ENCODE measurements at places on chromosomes 12 and 14.

DNA sequence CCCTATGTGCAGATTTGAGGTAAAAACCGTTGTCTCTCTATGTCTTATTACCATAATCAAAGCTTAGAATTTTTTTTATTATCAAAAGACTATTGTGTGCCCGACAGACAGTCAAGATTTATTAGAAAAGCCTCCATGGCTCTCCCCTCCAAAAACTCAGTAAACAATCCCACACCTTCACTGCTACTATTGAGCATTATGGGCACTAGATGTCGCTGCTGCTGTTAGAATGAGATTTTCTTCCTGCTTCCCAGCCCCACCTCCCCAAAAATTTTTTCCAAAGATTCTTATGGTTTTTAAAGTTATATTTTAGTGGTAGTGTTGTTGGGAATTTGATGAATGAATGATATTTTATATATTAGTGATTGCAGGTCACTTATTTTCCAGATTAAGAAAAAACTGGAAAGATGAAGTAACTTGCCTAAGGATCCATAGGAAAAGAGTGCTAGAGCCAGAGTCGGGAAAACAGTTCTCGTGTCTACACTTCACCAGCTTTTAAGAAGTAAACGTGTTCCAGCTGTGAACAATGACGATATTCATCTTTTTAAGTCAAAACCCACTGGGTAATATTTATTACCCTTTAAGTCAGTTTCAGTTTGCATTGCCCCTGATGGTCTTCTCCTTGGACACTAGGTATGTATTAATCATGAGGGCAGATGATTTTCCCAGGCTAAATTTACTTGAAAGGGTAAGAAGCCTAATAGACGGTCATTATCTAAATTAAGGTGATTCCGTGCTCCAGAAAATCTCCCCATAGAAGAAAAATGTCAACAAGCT, 12.2 kb upstream of the FOXG1 start:
- DNase-seq = peak; percentile 90

- DNase-seq = no peak
These were observed 224.4 kb downstream of the SPTSSA start for GRCh38 chr14:34237677-34238076.

DNA sequence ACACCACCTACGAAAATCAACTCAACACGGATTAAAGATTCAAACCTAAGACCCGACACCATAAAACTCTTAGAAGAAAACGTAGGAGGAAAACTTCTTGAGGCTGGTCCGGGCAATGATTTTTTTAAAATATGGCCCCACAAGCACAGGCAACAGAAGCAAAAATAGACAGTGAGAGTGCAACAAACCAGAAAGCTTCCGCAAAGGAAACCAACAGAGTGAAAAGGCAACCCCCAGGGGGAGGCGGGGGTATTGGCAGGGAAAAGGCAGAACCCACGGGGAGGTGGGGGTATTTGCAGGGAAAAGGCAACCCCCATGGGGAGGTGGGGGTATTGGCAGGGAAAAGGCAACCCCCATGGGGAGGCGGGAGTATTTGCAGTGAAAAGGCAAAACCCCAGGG, 20.5 kb upstream of the FBRSL1 start:
- DNase-seq = no peak

DNA sequence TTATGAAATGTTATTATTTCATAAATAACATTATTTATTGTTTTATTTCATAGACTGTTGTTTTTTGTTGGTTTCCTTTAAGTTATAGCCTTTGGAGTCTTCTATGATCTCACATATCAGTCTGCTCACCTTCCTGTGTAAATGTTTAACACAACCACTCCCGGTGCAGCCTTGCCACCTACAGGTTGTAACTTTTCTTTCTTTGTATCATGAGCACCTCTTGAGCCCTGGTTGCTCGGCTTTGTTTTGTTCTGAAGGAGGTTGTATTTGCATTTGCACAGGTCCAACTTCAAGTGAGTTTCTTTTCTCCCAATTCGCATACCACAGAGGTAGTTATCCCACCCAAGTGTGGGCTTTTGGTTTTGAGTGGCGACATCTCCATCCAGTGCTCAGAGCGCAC, 121.4 kb downstream of the SLC15A4 start:
- DNase-seq = no peak

- DNase-seq = no peak
These were observed 43.0 kb downstream of the AREL1 start for GRCh38 chr14:74669846-74670245.

GRCh38 chr12:15592934-15593333, 196.3 kb downstream of the EPS8 start:
- peak; percentile 77 for DNase-seq

DNA sequence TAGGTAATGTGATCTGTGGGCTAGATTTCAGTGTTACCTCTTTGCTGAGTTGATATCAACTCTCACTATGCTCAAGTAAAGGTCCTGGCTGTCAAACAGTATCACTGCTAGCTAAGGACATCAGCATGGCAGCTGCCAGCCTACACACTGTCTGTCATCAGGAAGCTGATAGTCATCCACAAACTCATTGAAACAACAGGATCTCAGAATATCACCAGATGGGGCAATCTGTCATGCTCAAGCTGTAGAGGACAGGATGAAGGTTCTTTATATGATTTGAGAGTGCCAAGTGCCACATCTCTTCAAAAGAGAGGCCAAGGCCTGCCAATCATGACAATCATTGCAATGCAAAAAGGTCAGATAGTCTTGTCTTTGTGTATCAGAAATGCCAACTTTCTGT, 811.5 kb upstream of the SEL1L start:
- DNase-seq = no peak

GRCh38 chr12:4621511-4621910, 27.3 kb downstream of the AKAP3 start:
- DNase-seq = no peak

DNA sequence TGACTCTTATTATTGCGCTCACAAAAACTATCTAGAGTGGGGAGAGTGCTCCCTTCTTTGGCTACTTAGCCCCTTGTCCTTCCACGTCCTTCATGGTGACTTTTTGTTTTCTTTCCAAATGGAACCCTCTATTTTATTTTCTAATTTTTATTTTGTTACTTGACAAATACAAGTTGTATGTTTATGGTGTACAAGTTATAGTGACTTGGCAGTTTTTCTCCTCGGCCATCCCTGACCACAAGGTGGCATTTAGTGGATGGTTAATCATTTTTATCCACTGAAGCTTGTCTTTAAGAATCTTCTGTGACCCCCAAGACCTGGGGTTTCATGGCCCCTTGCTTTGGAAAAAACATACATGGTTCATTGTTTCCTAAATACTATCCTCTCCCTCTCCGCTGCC, 70.1 kb downstream of the NKX2-1 start:
- no peak for DNase-seq

GRCh38 chr12:10033783-10034545, 3.5 kb downstream of the CLEC9A start:
- no peak for DNase-seq

DNA sequence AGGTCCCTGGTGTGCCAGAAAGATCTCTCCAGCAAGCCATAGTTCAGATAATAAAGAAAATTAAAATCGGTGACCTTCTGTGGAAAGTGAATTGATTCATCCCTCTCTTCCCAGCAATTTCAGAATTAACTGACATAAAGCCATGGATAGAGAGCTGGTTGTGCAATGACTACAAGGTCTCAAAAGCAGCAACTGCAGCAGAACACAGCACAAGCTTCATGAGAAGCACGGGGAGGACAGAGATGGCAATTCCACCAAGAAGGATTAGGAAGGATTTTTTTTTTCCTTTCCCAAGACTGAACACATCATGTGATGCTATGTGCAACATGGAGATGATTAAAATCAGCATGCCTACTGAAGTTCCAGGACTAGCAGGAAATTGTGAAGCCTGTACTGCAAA, 154.9 kb upstream of the PLEKHG7 start:
- DNase-seq = no peak

GRCh38 chr14:71289536-71289935, 382.3 kb downstream of the PCNX1 start:
- DNase-seq = no peak

DNA sequence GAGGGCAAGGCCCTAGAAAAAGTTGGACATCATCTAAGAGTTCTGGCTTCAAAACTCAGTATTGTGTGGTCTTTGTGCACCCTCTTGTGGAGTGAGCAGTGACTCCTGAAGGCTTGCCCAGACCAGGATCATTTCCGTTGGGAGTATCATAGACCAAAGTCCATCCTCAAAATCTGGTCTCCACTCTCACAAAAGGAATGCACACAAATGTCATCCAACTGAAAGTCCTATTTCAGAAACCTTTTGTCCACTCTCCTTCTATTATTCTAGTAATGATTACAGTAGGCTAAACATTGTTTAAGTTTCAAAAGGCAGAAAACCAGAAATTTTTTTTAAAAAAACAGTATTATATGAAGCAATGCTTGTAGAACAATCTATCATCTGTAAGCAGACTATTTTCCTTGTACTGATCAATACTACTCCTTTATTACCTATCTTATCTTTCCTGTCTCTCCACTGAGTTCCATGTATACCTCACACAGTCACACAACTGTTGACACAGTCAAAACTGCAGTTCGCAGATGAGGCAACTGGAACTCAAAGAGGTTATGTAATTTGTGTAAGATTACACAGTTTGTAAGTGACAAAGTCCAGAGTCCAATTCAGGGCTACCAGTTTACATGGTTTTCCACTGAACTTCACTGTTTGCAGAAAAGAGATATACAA, 41.4 kb downstream of the COX16 start:
- peak; percentile 50 for DNase-seq

DNA sequence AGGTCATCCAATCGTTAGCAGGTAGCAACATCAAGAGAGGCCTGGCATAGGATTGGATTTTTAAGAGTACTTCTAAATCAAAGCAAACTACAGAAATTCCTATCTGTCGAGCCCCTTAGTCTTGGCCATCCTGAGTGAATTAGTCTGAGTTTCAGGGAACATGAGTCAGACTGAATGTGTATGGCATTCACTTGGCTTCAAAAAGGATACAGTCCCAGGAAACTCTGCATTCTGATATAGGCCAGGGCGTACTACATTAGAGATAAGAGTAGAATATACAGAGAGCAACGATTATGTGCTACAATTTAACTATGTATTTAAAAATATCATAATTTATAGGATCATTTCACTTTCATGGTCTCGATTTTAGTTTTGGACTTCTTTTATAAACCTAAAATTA, 242.2 kb downstream of the SOX5 start:
- DNase-seq = no peak

- no peak for DNase-seq
These were observed 147.9 kb upstream of the SEL1L start for GRCh38 chr14:81681541-81681940.

GRCh38 chr12:93208011-93208410, 169.7 kb upstream of the NUDT4 start:
- DNase-seq = no peak

GRCh38 chr12:115870021-115870420, 407.5 kb downstream of the MED13L start:
- DNase-seq = no peak

DNA sequence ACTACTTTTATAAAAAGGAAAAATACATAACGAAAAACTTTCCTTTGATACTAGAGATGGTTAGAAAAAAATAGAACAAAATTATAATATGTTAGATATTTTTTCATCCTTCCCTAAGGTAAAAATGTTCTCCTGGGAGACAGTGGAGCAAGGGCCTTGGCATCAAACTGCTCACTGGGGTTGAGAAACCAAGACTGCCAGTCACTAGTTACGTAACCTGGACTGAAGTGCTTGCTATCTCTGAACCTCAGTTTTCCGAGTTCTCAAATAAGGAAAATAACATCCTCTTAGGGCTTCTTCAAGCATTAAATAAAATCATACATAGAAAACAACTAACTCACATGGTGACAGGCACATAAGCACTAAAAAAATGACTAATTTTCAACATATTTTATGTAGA, 48.2 kb upstream of the FRMD6 start:
- DNase-seq = no peak

DNA sequence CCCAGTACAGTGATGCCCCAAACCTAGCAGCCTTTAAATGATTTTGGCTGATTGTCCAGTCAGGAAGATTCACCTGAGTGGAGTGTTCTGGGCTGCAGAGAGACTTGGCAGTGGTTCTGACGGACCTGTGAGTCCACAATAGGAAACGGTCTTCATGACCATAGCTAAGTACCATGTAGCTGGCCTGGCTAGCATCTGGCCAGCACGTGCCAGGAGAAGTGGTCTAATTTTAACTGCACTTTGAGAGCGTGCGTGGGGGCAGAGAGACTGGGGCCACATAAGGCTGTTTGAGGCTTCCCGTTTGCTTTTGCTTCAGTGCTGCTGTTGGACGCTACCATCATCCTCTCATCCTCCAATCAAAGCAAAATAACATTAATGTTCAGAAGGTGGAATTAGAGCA, 54.7 kb downstream of the PPM1A start:
- no peak for DNase-seq

GRCh38 chr14:64689289-64689688, 14.9 kb upstream of the PLEKHG3 start:
- DNase-seq = no peak

DNA sequence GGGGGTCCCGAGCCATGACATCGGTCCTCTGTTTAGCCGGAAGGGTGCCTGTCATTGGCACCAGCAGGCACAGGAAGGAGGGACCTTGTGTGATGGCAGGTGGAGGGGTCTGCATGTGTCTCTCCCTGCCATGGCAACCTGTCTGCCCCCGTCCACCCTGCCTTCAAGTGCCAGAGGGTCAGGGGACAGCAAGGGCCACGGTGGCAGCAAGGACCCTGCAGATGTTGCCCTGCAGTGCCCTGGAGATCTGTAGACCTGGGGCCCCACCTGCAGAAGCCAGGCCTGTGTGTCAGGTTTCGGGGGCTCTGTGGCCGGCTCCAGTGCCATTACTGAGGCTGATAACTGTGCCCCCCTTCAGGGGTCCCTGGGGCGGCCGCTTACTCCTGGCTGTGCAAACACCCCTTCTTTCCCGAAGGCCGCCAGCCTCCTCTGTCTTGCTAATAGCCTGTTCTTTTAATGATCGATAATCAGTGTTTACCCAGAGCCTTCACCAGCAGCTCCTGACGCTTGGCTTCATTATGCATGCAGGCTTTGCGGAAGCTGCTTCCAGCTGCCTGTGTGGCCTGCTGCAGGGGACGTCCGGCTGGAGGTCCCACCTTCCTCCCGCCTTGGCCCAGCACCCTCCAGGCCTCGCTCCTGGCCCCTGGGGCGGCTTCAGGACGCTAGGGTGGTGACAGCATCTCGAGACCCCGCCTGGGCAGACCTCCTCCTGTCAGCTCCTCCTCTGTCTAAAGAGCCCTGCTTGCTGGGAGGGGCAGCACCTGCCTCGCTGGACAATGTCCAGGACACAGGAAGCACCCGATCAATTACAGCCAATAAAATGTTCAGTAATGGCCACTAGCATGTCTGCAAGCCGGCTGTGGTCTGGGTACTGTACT, 153.0 kb downstream of the KIF26A start:
- DNase-seq = peak; percentile 85
